HepG2 (cell line): ENCODE measurements at places on chromosomes 4 and X. TPM values are rescaled to one million over a fixed set of nuclear protein-coding genes. Genes with fewer than 3 reads are reported as not detected.

The BRS3 gene
- not detected in 2 replicates for total RNA-seq

The WDR17 gene
- not detected in 2 replicates for total RNA-seq

The BMP15 gene
- total RNA-seq: not detected in 2 replicates

- no peak overlapping the region for H3K27ac ChIP-seq
- no peaks in the 10 kb centered on the region for H3K27me3 ChIP-seq
- no peak overlapping the region for H3K4me3 ChIP-seq
Observed at GRCh38 chrX:21963269-21963668, 22.8 kb downstream of the SMS start.

GRCh38 chrX:69262036-69262936, 97.0 kb upstream of the PJA1 start:
- H3K36me3 ChIP-seq: no peaks in the 10 kb centered on the region
- no peaks in the 10 kb centered on the region; the same call in 1 of the 2 replicates for H3K27me3 ChIP-seq

DNA sequence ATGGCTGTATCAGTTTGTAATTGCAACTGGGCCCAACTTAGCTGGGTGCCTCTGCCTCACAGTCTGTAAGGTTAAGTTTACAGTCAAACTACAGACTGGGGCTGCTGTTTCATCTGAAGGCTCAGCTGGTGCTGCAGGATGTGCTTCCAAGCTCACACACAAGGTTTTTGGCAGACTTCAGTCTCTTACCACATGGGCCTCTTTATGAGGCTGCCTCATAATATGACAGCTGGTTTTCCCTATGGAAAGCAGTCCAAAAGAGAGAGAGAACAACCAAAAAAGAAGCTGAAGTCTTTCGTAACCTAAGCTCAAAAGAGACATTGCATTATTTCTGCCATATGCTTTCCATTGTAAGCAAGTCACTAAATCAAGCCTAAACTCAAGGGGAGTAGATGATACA, 271.7 kb downstream of the DCTD start:
- H3K4me1 ChIP-seq: no peaks in the 10 kb centered on the region
- DNase-seq: no peak
- no peak overlapping the region for H3K4me3 ChIP-seq
- H3K27me3 ChIP-seq: no peaks in the 10 kb centered on the region

- H3K36me3 ChIP-seq: no peaks in the 10 kb centered on the region
- peaks cover 54% of the 10 kb centered on the region for H3K4me1 ChIP-seq
- H3K27ac ChIP-seq: peak overlapping the region; percentile 67
- peak; percentile 59 for DNase-seq
- no peaks in the 10 kb centered on the region; the same call in 2 of the 3 replicates for H3K27me3 ChIP-seq
- H3K4me3 ChIP-seq: peak overlapping the region; percentile 93
Observed at GRCh38 chr4:159105761-159106243, 2.9 kb downstream of the RAPGEF2 start.
